ENCODE measurements at places on chromosomes 11 and 22. TPM values are rescaled to one million over a fixed set of nuclear protein-coding genes. Genes with fewer than 3 reads are reported as not detected.

CHKB gene
- total RNA-seq, result 112 TPM

GRCh38 chr22:27232077-27232476, 569.5 kb downstream of the MN1 start:
- H3K4me1 ChIP-seq, result no peaks in the 10 kb centered on the region
- no peak overlapping the region for H3K4me3 ChIP-seq
- DNase-seq, result no peak
- no peaks in the 10 kb centered on the region for H3K36me3 ChIP-seq

- no peak for DNase-seq
- H3K36me3 ChIP-seq, result no peaks in the 10 kb centered on the region
- no peak overlapping the region for H3K27ac ChIP-seq
- H3K27me3 ChIP-seq, result no peaks in the 10 kb centered on the region
- H3K4me1 ChIP-seq, result no peaks in the 10 kb centered on the region
These were observed 400.4 kb downstream of the NXPE2 start for GRCh38 chr11:115078461-115079438.

- H3K27ac ChIP-seq, result no peak overlapping the region
- DNase-seq, result no peak
- no peaks in the 10 kb centered on the region for H3K4me1 ChIP-seq
- H3K4me3 ChIP-seq, result no peak overlapping the region
- no peaks in the 10 kb centered on the region for H3K27me3 ChIP-seq
- H3K36me3 ChIP-seq, result no peaks in the 10 kb centered on the region
These were observed 6.9 kb downstream of the NAALADL1 start for GRCh38 chr11:65051398-65051858.

DNA sequence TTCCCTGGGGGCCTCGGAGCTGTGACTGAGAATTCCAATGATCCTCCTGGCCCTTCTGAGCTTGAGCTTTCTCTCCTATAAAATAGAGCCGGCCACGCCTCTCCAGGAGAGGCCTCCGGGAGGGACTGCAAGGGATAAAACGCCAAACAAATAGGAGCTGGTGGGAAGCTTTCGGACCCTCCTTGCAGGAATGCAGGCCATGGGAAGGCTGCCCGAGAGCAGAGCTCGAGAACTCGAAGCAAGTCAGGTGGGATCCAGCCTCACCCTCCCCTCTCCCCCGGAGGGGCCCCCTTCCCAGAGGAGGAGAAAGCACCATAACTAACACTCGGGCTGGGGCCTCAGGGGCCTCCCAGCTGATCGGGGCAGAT, 34.6 kb downstream of the FLRT1 start:
- no peak overlapping the region for H3K4me3 ChIP-seq
- no peaks in the 10 kb centered on the region for H3K27me3 ChIP-seq
- no peak overlapping the region for H3K27ac ChIP-seq
- no peaks in the 10 kb centered on the region for H3K4me1 ChIP-seq

DNA sequence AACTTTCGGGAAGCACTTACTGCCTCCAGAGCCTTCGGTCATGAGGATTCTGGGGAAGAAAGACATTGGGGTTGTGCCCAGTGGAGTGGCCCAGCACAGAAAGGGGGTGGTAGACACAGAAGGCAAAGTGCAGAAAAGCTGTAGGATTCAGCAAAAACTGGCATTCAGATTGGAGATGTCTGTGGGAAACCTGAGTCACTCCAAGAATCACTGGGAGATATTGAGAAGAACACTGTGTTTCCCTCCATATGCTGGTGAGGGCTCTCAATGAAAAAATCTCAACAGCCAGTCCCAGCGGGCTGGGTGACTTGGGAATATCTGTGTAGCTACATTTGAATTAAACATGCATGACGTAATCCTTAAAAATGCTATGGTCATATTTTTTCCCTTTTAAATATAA, 61.2 kb upstream of the RCN1 start:
- H3K4me3 ChIP-seq, result no peak overlapping the region
- H3K27ac ChIP-seq, result no peak overlapping the region
- no peak for DNase-seq
- H3K27me3 ChIP-seq, result no peaks in the 10 kb centered on the region
- no peaks in the 10 kb centered on the region for H3K4me1 ChIP-seq

- no peak overlapping the region for H3K4me3 ChIP-seq
- H3K36me3 ChIP-seq, result no peaks in the 10 kb centered on the region
- no peak overlapping the region for H3K27ac ChIP-seq
- DNase-seq, result no peak
- H3K27me3 ChIP-seq, result no peaks in the 10 kb centered on the region
These were observed 16.3 kb downstream of the LGR4 start for GRCh38 chr11:27456140-27456794.

OR52E6 gene
- total RNA-seq, result not detected

IL18BP gene
- total RNA-seq, result 13.9 TPM

DNA sequence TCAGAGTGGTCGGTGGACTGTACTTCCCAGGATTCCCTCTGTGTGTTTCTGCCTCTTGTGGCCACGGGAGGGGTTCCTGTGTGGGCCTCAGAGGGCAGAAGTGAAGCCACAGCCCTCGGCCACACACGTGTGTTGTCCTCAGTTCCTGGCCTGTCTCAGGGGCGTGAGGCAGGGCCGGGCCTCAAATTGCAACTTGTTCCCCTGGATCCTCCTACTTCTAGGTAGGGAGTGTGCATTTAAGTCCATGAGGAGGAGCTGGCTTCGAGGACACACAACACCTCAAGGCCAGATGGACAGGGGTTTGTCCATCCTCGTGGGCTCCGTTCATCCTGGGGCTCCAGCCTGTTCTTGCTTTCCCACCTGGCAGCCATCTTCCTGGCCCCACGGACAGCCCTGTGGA, 573.0 kb downstream of the TBC1D22A start:
- H3K4me1 ChIP-seq, result no peaks in the 10 kb centered on the region
- peaks cover 2% of the 10 kb centered on the region for H3K27me3 ChIP-seq
- no peaks in the 10 kb centered on the region for H3K36me3 ChIP-seq
- no peak overlapping the region for H3K27ac ChIP-seq
- no peak for DNase-seq
- no peak overlapping the region for H3K4me3 ChIP-seq

DNA sequence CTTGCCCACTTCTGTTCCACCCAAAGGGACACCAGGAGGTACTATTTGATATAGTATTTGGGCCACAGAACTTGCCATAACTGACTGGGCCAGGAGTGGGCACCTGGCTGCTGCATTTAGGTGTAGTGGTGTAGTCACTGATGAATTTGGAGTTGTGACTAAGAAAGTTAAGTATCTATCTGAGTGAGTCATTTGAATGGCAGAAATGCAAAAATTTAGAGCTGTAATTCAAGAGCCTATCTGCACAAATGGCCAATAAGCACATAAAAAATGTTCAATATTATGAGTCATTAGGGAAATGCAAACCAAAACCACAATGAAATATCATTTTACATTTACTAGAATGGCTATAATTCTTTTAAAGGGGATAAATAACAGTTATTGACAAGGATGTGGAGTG, 14.7 kb downstream of the GLYATL2 start:
- no peaks in the 10 kb centered on the region for H3K4me1 ChIP-seq
- no peak for DNase-seq
- H3K27me3 ChIP-seq, result no peaks in the 10 kb centered on the region
- H3K4me3 ChIP-seq, result no peak overlapping the region

RASD2 gene
- 8.0 TPM for total RNA-seq

DNA sequence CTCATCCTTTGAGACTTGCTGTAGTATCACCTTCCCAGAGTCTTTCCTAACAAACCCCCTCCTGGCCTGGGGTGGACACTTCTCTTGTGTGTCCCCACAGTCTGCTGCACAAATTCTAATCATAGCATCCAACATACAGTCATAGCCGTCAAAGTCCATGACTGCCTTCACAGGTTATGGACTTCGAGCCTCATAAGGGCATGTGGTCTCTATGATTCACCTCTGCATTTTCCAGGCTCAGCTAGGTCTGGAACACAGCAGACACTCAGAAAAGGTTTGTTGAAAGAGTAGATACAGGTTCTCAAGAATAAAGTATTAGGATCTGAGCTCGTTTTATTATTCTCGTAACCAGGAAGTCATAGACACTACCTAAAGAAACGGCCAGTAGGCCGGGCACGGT, 13.2 kb upstream of the SCUBE2 start:
- no peak overlapping the region for H3K27ac ChIP-seq
- H3K4me1 ChIP-seq, result peaks cover 8% of the 10 kb centered on the region
- no peak for DNase-seq
- no peaks in the 10 kb centered on the region for H3K36me3 ChIP-seq

TNNT3 gene
- total RNA-seq, result 8.4 TPM

MUS81 gene
- 68.6 TPM for total RNA-seq

GRCh38 chr11:31802990-31803812, 7.9 kb downstream of the PAX6 start:
- H3K4me3 ChIP-seq, result no peak overlapping the region
- DNase-seq, result no peak
- H3K36me3 ChIP-seq, result no peaks in the 10 kb centered on the region
- H3K27ac ChIP-seq, result no peak overlapping the region
- H3K4me1 ChIP-seq, result no peaks in the 10 kb centered on the region

DNA sequence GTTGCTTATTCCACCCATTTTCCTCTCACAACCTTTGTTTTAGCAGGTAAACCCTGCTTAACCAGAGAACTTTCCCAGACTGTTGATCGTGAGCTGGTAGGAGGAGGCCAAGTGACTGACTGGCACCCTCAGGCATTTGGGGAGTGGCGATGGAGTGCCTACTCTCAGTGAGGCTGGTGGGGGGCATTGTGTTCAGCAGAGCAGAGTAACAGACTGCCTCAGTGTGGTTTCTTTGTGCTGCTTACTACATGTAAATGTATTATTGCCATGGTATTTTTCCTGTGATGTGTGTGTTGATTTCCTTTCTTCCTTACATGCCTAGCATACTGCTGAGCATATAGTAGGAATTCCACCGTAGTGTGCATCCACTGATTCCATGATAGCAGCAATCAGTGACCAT, 2.6 kb downstream of the MARK2 start:
- no peaks in the 10 kb centered on the region for H3K27me3 ChIP-seq
- H3K36me3 ChIP-seq, result no peaks in the 10 kb centered on the region
- peaks cover 28% of the 10 kb centered on the region for H3K4me1 ChIP-seq
- peak overlapping the region; percentile 76 for H3K4me3 ChIP-seq
- H3K27ac ChIP-seq, result peak overlapping the region; percentile 85

MS4A7 gene
- total RNA-seq, result 7.6 TPM

All from prostate gland (tissue), 2 donors.